Effector CD4-positive, alpha-beta T cell (primary cell): ENCODE measurements at places on chromosomes 3 and 15.

GRCh38 chr15:64780600-64781156 lies 5.3 kb upstream of the RBPMS2 start:
- no peak for DNase-seq

- DNase-seq: no peak
Measured at GRCh38 chr3:192884777-192885773, 32.6 kb downstream of the MB21D2 start.

GRCh38 chr3:4504340-4505261 lies 11.5 kb downstream of the ITPR1 start:
- peak; percentile 35 for DNase-seq

- DNase-seq: peak; percentile 16
Measured at GRCh38 chr3:9397906-9398699, 688 bp downstream of the SETD5 start.

- no peak for DNase-seq
Measured at GRCh38 chr3:25107918-25108617, 320.0 kb upstream of the RARB start.

DNA sequence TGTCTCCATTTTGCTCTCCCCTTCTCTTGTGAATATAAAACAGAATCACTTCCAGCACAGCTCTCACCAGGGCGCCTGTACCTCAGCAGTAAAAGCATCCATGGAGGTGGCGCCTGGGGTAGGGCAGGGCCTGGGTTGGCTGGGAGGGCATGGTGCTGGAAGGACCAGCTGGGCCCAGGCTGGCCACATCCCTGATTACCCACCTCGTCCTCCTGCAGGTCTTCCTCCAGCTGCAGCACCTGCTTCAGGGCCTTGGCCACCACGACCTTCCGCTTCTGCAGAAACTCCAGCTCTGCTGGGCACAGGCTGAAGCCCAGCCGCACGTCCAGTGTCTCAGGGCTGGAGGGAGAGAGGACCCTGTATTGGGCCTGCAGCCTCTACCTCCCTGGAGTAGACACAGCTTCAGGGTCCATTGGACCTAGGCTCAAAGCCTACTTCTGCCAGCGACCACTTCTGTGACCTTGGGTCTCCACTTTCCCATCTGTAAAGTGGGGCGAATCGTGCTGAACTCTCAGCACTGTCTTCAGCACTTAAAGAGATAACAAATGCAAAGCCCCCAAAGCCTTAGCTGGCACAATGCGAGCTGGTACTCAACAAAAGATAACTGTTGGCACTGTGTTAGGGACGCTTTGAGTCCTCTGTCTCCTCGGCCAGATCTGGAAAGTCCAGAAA lies 23.8 kb downstream of the PLA2G4E start:
- no peak for DNase-seq

DNA sequence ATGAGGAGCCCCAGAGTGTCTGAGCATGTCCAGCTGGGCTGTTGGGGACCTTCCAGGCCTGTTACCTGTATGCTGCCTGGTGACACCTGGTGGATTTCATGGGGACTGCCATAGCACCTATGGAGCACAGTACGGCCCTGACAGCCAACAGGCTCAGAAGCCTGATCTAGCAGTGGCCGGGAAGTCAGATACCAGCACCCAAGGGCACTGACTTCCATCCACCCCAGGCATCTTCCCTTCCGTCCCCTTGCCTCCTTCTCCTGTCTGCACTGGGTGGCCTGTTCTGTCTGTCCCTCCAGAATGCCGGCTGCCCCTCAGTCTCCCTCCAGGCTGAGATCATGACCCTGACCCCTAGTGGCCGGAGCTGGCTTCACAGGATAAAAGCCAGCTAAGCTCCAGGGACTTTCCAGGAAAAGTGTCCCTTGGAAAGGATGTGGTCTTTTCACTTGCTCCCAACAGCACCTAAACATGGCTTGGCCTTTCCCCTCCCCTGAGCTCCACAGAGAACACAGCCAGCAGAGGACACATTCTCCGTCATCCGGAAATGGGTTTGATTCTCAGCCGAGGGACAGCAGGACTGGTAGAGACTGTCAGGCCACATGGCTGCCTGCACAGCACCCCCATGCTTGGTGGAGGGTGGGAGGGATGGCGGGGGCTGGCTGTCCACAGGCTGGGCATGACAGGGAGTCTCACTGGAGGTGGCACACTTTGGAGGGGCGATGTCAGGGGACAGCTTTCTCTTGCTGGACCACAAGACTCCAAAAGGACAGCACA lies 9.5 kb downstream of the RPS17 start:
- peak; percentile 64 for DNase-seq

- no peak for DNase-seq
Measured at GRCh38 chr15:56337084-56337725, 28.0 kb upstream of the TEX9 start.

- DNase-seq: no peak
Measured at GRCh38 chr15:63553388-63553791, 43.8 kb upstream of the FBXL22 start.

DNA sequence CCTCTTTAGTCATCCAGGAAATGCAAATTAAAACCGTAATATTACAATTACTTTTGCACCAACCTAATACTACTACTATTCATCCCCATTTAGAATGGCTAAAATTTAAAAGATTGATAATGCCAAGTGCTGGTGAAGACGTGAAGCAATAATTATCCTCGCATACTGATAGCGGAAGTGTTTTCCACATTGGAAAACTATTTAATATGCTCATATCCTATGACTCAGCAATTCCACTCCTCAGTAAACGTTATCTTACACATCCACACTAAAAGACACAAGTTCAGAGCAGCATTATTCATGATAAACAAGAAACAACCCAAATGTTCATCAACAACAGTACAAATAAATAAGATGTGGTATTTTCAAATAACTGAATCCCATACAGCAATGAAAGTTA lies 70.6 kb downstream of the VPS13C start:
- DNase-seq: no peak

GRCh38 chr3:184423561-184423960 lies 43.7 kb downstream of the CHRD start:
- DNase-seq: no peak

- DNase-seq: no peak
Measured at GRCh38 chr15:89826671-89827655, 12.3 kb upstream of the ANPEP start.

DNA sequence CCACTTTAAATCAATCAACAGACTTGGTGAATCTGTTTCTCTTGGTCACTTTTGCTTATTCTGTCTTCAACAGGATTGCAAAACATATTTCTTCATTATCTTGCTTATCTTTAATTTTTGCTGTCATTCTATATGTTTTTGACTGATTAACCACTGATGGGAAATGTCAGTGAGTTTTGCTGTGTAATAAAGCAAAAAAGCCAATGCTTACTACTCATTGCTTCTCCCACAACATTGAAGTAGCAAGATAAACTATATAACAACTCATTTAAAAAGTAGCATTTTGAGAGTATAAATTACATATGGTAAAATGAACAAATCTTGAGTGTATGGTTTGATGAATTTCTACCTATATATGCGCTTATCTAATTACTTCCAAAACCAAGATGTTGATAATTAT lies 892 bp downstream of the CD200R1L start:
- no peak for DNase-seq

GRCh38 chr3:87197531-87197930 lies 29.6 kb upstream of the CHMP2B start:
- no peak for DNase-seq

- no peak for DNase-seq
Measured at GRCh38 chr15:62606376-62607113, 436.0 kb upstream of the TPM1 start.

DNA sequence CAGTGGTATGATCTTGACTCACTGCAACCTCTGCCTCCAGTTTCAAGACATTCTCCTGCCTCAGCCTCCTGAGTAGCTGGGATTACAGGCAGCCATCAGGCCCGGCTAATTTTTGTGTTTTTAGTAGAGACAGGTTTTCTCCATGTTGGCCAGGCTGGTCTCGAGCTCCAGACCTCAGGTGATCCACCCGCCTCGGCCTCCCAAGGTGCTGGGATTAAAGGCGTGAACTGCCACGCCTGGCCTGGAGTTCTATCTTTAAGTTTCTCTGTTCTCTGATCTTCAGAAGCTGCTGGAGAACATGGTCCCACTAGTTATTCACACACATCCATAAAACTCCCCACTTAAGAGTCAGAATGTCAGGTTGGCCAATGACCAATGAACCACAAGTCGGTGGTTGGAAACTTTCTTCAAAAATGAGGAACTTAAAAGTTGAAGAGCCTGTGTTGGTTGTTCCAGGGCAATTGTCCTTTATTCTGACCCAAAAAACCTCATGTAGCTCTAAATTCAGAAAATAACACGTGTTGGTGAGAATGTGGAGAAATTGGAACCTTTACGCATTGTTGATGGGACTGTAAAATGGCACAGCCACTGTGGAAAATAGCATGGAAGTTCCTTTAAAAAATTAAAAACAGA lies 55.9 kb upstream of the PIK3CB start:
- no peak for DNase-seq

GRCh38 chr15:50907601-50908208 lies 778 bp upstream of the AP4E1 start:
- DNase-seq: peak; percentile 44

GRCh38 chr15:98529205-98530145 lies 118.9 kb upstream of the IGF1R start:
- no peak for DNase-seq

DNA sequence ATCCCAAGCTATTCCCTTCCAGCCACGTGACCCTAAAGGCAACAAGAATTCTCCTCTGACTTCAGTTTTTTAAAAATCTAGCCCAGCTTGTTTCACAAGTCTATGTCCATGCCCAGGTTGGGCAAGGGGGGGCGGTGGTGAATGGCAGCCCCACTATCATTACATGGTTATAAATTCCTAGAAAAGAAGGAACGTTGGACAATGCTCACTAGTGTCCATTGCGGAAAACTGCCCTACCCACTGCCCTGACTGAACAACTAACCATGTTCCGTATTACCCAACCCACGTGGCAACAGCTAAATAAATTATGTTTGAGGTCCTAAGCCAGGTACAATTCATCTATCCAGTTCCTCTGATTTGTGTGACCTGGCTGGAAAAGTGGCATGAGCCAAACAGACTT lies 8.7 kb upstream of the TAFA4 start:
- DNase-seq: no peak

DNA sequence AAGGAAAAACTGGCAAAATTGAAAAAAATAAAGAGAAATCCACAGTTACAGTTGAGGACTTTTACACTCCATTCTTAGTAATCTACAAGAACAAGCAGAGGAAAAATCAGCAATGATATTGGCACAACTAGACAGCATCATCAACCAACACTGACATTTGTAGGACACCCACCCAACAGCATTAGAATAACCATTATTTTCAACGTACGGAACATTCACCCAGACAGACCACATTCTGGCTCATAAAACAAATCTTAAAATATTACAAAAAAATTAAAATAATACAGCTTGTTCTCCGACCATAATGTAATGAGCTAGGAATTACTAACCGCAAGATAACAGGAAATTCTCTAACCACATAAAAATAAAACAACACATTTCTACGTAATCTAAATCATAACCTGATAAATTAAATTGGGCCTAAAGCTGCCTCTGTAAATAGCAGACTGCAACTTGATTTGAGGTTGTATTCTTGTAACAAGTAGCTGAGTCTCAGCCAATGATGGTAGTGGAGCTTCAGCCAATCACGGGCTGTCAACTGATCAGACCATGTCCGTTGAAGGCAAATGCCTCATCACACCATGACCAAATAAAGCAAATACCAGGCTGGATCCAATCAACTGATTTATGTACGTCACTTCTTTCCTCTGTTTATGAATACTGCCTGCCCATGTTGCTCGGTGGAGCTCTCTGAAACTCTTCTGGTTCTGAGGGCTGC lies 9.2 kb downstream of the PLSCR4 start:
- no peak for DNase-seq

- DNase-seq: no peak
Measured at GRCh38 chr15:38824719-38825118, 260.1 kb upstream of the RASGRP1 start.

DNA sequence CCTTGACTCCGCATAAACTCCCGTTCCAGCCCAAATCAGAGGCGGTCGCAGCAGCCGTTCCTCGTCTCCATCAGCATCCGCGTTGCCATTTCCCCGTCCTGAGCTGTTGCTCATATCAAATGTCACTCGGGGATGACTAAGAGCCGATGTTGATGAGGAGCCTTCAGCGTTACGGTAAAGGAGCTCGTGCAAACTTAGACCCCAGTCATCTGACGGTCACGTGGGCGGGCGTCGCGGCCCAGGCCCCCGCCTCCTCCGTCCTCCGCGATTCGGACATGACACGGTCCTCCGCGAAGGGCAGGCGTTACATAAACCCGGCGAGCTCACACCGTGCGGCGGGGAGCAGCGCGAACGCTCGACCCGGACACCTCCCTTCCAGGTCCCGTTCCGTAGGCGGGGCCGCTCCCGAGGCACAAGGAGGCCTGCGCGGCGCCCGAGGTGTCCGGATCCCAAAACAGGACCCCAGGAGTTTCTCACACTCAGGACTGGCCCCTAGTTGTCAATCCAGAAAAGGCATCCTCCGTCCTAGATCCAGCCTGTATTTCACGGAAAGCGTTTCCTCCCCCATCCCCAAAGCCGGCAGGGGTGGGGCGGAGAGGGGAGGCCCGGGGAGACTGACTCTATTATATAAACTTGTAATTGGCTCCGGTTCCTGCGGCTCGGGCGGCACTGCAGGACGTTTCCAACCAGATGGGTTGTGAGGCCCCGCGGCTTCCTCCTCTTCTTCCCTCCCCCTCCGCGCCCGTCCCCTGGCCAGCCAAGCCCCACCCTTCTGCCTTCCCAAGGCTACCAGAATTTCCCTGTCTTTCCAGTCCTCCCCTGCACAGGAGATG lies 100.0 kb upstream of the IGF1R start:
- DNase-seq: no peak

DNA sequence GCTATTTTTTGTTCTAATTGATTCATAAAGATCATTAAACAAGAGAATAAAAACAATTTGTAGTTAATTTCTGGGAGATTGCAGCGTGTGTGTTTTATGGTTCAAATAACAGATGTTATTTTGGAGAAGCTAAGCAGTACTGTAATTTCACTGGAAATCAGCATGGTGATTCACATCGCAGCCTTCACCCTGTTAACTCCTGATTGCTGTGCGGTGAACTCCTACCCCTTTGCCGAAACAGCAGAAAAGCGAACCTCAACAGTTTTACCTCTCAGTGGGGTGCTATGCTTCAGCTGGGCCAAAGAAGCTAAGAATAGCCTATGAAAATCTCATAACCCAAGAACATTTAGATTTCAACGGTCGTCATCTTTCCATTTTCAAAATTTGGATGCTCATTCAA lies 441.5 kb upstream of the RARB start:
- no peak for DNase-seq

GRCh38 chr3:10547841-10548783 lies 42.7 kb upstream of the ATP2B2 start:
- no peak for DNase-seq

GRCh38 chr3:61202086-61202485 lies 49.2 kb downstream of the FHIT start:
- no peak for DNase-seq

DNA sequence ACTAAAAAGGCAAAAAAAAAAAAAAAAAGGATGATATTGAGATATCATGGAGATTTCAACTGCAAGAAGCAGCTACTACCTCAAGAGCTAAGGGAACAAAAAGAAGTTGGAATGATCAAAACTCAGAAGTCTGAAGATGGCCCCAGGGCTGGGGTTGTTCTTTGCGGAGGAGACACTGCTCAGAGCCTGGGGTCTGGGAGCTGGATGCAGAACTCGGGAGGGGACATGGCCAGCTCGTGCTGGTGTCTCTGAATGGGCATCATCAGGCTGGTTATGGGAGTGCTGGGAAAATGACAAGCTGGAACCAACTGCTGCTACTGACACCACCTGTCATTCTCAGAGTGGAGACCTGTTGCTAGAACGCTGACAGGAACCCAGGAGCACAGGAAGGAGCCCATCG lies 14.2 kb upstream of the ADIPOQ start:
- DNase-seq: no peak
